GM23248 (cell line): ENCODE measurements at places on chromosomes 16 and 17.

DNA sequence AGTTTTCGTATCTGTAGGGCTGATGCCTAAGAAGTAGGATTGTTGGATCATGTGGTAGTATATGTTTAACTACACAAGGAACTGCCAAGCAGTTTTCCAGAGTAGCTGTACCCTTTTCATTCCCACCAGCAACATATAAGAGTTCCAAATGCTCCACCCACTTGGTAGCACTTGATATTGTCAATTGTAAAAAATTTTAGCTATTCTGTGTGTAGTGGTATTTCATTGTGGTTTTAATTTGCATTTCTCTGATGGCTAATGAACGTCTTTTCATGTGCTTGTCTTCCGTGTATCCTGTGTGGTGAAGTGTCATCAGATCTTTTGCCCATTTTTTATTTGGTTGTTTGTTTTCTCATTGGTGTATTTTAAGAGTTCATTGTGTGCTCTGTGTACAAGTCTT lies 69.7 kb downstream of the TANC2 start:
- DNase-seq: peak; percentile 24

- DNase-seq: no peak
These were observed 741 bp downstream of the PLK1 start for GRCh38 chr16:23679274-23679985.

- DNase-seq: no peak
These were observed 144.7 kb upstream of the TBX2 start for GRCh38 chr17:61254904-61255303.

DNA sequence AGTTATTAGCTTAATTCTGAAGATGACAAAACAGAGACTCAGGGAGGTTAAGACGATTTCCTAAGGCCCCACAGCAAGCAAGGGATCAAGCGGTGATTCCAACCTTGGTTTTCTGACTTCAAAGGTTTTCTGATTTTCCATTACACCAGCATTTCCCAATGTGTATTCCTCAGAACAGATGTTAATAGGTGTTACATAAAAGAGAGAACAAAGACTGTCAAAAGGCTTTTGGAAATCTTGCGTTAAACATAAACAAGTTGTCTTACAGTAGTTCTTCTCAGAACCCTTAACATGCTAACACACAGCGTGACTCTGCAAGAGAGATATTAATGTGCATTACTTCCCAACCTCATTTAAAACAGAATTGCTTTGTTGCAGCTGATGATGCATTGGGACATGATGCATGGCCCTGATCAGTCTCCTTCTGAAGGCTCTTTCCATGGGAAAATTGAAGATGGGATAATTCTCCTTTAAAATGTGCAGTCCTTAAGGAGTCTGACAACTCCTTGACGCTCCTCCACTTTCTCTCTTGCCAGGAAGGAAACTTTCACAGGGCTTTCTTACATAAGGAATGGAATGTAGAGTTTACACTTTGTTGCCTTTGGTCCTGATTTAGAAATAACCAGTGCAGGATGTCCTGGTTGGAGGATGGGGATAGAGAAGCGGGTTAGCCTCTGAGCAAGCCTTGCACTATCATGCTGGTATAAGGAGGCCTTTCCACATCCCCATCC lies 21.5 kb upstream of the MMD start:
- DNase-seq: no peak

DNA sequence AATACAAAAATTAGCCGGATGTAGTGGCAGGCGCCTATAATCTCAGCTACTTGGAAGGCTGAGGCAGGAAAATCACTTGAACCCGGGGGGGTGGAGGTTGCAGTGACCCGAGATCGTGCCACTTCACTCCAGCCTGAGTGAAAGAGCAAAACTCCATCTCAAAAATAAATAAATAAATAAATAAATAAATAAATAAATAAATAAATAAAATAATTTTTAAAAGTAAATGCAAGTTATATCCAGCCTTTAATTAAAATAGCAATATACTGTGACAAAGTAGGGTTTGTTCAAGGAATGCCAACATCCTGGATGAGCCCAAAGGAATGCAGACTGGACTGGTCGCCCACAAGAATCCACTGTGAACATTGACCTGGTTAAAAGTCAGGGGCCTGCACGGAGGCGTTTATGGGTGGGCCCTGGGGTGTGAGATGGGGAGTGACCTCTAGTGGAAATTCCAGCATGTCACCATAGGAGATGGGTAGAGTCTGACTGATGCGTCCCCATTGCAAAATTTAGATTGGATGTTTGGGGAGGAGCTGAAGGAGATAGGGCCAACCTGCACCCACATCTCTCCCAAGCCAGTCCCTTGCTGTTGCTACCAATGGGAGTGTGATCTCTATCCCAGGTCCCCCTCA lies 9.7 kb upstream of the PIK3R5 start:
- no peak for DNase-seq

DNA sequence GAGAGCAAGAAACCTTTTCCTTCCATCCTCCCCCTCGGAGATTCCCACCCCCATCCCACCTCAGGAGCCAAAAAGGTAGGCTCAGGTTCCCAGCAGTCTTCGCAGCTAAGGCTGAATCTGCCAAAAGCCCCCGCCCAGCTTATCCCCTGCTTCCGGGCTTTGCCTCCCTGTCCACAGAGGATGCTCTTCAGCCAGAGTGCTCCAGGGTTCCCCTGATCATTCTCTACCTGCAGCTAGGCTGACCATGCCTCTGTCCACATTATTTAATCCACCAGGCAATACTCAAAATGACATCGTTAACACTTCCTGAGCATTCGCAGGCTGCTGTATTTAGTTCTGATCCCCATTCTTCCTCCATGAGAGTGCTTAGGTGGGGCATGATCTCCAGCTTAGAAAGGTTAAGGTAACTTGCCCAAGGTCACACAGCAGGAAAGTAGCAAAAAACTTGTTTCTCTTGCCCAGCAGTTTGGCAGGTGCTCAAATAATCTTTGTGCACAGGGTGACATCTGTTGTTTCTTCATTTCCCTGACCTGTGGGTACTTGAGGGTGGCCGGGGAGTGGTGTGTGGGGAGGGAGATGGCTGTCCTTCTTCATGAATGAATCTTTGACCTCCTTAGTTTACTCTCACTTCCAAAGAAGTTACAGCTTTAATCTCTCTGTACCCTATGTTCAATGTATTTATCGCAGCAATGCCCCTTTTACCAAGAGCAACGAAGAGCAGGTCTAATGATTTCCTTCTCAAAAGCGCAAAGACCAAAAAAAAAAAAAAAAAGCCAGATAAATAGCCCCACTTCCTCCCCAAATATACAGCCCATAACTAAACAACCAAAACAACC lies 848 bp upstream of the TBKBP1 start:
- DNase-seq: peak; percentile 37

- DNase-seq: no peak
These were observed 14.1 kb downstream of the PPL start for GRCh38 chr16:4922721-4923342.

GRCh38 chr17:73719588-73720071 lies 75.4 kb upstream of the SDK2 start:
- no peak for DNase-seq

- peak; percentile 41 for DNase-seq
These were observed 27.9 kb downstream of the MYOCD start for GRCh38 chr17:12693640-12694039.

DNA sequence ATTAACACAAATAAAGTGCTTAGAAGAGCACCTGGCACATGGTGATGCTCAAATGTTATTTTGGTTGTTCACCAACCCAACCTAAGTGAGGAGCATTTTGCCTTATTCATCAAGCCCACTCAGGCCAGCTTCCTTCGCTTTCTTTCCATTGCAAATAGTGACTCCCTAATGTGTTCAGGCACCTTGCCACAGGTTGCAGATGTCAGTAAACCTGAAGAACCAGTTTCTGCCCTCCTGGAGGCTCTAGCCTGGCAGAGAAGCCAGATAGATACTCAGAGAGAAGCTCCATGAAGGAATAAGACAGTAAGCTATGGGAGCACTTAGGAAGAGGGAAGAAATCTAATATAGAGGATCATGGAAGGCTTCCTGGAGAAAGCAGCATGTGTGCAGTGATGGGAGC lies 23.9 kb downstream of the GPR139 start:
- no peak for DNase-seq

DNA sequence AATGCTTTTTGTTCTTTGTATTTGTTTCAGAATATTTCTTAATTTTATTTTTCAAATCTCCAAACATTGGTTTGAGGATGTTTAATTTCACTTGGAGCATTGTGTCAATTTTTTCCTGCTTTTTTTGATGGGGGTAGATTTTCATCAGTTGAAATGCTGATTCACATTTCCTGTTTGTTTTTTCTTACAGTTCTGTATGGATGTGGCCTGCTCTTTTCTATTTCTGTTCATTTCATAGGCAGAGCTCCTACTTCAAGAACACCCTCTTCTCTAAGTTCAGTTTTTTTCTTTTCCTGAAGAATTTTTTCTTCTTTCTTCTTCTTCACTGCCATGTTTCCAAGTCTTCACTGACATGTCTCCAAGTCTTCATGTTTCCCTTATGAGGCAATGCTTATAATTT lies 8.8 kb downstream of the MBTD1 start:
- peak; percentile 35 for DNase-seq
